ENCODE measurements at places on chromosomes 12 and 14.
A peak's percentile ranks its signal among the peaks of the same experiment; 100 is the strongest.

- DNase-seq, result peak; percentile 92
These were observed at the start of gene HDAC7 for GRCh38 chr12:47819896-47820630. TSS of gene HDAC7 (minus strand) at chr12:47819903. CDS start at chr12:47819785, 118 bp downstream.

DNA sequence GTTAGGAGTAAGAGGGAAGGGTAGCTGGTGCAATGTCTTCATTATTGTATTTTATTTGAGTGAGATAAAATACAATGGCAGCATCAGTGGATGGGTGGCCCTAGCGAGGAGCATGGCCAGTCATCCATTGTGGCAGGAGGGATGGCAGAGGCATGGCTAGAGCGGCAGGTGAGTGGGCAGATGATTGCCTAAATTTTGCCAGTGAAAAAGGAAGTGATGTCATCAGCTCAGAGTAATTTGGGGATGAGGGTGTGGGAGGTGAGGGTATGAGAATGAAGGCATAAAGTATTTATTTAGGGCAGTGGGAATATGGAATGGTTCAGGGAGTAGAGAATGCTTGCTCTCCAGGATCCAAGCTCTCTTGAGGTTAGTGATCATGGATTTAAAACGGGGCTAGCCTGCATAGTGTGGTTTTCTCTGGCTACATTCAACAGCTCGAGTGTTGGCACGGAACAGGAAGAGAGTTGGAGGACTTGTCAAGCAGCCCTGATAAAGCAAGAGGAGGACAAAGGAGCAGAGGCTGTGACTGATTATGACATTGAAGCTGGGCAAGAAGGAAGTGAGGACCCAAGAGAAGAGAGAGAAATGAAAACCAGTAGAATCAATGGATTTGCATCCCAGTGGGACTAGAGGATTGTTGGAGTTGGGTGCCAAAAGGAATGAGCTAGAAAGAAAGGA lies 18.7 kb upstream of the SERPINA6 start:
- DNase-seq, result peak; percentile 77

- peak; percentile 35 for DNase-seq
These were observed 296.5 kb upstream of the TMEM132C start for GRCh38 chr12:127970491-127970890.

DNA sequence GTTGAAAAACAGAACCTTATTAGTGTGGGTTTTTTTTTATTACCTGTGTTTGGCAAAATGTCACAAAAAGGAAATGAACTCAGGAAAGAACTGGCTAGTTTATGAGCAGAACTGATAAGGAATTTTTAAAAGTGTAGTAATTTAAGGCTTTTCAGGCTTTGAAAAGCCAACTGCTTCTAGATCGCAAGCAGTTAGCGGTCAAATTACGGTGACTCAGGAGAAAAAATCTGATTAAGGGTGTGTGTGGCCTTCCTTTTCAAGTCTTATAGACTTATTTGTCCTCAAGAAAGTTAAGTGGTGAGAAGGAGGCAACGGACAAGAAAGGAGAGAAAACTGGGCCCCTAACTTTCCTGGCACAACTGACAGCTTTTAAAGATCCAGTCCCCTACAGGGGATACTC lies 33.4 kb downstream of the PDZRN4 start:
- no peak for DNase-seq

GRCh38 chr12:70120970-70121369 lies 122.3 kb upstream of the CNOT2 start:
- DNase-seq, result no peak

- peak; percentile 56 for DNase-seq
These were observed 12.0 kb upstream of the BLTP3B start for GRCh38 chr12:100154474-100155247.

DNA sequence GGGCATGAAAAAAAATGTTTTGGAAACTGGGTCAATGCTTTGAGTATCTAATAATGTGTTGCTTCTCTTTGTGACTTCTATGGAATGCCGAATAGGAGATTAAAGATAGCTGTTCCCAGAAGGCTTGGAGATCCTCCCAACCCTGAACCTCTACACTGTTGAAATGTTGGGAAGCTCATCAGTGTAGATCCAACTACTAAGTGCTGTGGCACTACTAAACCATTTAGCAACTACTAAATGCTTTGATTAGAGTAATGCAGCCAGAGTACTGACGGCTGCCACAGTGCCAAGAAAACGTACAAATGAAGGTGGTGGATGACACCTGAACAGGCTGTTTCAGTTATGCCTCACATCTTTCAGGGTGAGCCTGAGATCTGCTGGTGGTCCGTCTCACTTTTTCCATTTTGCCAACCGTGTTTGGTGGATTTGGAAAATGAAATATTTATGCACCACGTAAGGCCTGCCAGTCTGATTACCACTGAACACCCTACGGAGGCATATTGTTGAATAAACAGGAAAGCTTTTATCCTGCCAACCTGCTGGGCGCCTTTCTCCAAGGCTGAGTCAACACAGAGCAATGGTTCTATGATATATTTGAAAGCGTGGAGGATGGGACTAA lies 938.0 kb upstream of the FLRT2 start:
- no peak for DNase-seq

- DNase-seq, result no peak
These were observed 56.3 kb upstream of the KCNA5 start for GRCh38 chr12:4987076-4988046.

DNA sequence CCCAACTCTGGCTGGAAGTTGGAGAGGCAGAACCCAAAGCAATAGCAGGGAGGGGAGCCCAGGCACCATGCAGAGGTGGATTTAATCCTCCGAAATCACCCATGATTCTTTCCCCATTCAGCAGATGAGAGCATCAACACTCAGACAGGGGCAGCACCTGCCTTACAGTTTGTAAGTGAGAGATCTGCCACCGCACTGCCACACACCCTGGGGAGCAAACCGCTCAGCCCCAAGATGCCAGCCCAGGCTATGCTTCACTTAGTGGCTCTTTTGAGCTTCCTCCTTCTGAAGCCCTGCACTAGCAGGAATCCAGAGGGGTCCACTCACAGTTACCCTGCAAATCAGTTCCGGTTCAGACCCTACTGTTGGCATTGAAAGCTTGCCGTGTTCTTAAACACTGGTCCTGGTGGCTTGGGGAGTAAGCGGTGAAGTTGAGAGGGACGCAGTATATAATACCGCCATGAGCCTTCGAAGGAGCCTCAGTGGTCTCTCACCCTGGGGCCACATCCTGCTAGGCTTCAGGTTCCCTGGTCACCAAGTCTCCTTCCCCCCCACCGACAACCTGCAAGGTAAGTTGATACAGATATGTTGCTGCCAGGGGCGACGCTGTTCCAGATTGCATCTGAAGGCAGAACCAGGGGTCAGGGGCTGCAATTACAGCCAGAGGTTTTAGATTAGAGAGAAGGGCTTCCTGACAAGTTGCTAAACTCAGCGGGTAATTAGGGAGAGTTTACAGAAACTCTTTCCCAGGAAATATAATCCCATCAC lies 72.0 kb upstream of the CCND2 start:
- DNase-seq, result no peak

DNA sequence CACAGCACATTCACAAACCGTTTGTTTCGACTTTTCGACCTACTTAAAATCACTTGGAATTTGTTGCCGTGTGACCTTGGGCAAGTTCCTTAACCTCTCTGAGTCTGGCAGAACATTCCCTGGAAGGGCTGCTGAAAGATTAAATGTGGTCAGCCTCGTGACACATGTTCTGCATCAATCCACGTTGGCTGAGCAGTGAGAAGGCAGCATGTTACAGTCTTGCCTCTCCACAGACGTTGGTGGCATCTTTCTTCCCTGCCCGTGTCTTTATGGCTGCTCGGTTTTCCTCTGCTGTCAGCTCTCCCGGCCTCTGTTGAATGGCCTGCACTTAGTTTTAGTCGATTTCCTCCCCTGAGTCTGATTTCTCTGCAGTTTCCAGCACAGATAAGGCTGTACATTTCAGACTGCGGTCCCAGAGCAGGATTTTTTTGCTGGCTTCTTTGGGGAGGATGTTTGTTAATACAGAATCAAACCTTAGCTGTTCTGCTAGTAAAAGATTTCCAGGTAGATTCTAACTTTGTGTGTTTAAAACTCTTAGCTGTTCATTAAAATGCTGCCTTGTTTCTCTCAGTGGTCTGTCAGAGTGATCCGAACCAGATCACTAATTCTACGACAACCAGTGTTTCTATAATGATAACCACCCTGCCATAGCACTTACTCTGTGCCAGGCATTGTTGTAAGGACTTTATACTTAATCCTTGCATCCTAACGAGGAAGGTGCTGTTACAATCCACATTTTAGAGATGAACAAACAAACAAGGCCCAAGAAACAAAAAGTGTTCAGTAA lies 217.1 kb downstream of the CHST11 start:
- no peak for DNase-seq

GRCh38 chr14:54647378-54647777 lies 80.5 kb downstream of the SAMD4A start:
- no peak for DNase-seq

- DNase-seq, result peak; percentile 64
These were observed 168.1 kb downstream of the SLC38A4 start for GRCh38 chr12:46657453-46658411.

- DNase-seq, result no peak
These were observed 14.0 kb downstream of the LHX5 start for GRCh38 chr12:113457710-113458109.

DNA sequence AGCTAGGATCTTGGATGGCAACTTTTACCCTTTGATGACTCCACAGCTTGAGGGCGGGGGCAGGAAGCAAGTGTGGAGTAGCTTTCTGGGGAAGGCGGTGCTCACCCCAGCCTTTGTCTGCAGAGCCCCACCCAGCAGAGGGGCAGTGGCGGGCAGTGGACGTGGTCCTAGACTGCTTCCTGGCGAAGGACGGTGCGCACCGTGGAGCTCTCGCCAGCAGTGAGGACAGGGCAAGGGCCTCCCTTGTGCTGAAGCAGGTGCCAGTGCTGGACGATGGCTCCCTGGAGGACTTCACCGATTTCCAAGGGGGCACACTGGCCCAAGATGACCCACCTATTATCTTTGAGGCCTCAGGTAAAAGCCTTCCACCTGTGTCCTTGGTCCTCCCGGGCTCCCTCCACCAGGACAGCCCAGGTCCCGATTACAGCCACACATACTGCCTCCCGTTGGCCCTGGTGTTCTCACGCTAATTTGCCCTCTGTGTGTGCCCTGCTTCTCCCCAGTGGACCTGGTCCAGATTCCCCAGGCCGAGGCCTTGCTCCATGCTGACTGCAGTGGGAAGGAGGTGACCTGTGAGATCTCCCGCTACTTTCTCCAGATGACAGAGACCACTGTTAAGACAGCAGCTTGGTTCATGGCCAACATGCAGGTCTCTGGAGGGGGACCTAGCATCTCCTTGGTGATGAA lies 1.2 kb downstream of the TAPBPL start:
- no peak for DNase-seq

DNA sequence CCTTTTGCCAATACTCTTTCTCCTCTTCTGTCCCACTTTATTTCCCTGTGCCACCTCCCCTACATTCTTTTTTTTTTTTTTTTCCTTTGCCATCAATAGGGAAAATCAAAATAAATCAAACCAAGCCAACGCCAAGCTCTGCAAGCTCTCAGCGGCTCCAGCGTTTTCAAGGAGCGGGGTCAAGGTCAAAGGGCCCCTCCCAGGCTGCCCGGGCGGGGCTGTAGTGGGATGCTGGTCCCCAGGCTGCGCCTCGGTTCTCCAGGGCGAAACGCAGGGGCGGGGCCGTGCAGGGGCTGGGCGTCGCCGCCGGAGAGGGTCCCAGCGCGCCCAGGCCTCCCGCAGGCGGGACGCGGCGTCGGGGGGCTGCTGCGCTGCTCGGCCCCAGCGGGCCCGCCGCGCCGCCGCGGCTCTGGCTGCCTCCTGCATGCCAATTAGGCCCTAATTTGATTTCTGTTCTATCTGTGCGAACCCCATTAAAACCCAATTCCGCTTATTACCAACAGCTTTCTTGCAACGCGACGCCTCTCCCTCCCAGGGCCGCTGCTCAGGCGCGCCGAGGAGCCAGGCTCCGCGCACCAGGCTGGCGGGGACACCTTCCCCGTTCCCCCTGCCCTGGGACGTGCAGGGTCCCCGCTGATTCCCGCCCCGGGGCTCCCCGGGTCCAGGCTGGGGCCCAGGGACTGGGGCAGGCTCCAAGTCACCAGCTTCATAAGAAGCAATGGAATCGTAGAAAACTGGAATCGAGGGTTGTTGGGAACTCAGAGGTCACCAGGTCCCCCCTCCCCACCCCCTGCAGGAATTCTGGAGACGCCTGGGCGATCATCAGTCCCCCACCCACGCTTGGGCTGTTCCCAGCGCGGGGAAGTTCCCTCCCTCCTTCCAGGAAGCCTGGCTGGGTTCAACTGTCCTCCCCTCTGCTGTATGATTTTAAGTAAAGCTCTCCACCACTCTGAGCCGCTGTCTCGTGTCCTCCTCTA lies 50.7 kb upstream of the MAP1LC3B2 start:
- DNase-seq, result no peak

DNA sequence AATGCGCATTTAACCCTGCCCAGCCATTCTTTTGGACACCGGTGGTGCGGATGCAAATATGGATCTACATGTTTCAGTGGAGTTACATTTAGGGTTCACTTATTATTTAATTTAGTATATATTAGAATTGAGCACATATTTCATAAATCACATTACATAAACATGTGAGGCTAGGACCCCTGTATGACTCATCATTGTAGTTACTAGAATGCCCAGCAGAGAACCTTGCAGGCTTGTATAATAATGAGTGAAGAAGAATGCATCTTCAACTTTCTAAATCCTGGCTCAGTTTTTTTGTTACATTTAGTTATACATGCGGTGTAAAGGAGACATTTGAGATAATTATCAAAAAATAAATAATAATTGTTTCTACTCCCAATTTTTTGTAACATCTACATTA lies 369.0 kb downstream of the ATP23 start:
- DNase-seq, result peak; percentile 79

- no peak for DNase-seq
These were observed 32.7 kb downstream of the CCDC92 start for GRCh38 chr12:123939716-123940626.

DNA sequence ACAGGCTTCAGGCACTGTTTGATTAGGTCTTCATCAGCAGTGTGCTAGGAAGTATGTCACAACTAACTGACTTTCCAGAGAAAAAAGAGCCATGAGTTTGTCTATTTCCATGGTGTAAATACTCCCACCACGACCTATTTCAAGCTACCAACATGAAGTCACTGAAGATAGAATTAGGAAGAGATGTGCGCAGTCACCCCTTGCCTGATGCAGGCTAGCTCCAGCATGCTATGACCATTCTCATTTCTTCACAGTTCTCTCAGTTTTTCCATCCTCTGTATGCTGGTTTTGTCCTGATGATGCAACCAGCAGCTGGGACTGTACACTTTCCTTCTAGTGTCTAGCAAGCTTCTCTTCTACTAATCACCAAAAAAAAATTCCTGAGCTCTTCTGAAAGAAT lies 191.6 kb upstream of the NUDT4 start:
- DNase-seq, result no peak

- DNase-seq, result no peak
These were observed 33.2 kb upstream of the CD69 start for GRCh38 chr12:9793779-9794395.

DNA sequence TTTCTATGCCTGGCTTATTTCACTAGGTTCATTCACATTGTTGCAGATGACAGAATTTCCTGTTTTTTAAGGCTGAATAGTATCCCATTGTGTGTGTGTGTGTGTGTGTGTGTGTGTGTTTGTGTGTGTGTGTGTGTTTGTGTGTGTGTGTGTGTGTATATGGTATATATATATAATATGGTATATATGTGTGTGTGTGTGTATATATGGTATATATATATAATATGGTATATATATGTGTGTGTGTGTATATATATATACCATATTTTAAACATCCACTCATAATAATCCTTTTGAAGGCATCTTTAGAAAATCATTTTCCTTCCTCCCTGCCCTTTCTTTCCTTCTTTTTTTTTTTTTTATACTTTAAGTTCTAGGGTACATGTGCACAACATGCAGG lies 5.0 kb upstream of the CCDC198 start:
- DNase-seq, result no peak

Data from fibroblast of skin of back (primary cell).